ENCODE measurements at places on chromosomes 3 and 15.

DNA sequence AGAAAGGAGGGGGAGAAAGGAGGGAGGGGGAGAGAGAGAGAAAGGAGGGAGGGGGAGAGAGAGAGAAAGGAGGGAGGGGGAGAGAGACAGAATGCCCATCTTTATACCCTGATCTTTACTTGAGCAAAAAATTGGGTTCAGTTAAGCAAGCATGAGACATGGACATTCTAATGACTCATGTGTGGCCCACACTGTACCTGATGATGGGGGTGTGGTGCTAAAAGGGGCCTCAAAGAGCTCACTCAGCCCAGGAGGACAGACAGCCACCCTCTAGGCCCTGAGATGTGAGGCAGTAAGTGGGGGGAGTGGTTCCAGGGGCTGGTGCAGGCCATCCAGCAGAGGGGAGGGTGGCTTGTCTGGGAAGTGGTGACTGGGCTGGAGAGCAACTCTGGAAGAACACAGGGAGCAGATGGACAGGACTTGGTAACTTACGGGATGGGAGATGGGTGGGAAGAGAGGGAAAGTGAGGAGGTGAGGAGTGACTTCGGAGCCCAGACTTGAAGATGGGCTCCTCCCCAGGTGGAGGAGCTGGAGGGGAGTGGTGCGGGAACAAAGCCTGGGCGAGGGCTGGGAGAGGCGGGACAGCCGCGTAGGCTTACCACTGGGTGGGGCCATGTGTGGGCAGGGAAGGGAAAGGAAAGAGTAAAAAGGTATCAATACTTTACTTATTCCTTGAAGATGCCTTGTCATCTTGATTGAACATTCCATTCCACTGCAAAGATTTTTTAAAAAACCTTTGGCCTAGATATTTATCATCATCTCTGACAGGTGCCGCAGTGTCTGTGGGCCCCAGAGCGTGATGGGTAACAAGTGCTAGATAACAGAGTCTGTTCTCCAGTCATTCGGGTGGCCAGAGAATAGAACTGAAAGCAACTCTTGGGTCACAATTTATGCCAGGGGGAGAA is 32.3 kb downstream of the TSPAN3 start:
- no peak for DNase-seq

DNA sequence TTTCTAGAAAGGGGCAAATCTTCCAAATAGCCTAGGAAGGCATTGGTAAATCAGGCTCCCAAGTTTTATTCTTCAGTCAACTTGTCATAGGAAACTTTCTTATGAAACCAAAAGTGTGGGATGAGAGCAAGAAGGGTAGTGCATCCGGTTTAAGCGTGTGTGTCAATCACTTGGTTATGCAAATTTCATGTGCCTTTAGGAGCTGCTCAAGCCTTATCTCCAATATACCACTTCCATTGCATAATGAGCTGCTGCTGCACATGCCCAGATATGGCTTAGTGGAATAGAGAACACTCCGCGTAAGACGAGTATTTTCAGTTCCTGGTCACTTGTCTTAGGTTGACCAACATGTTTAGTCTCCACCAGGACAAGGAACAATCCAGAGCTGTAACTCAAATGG is 242.1 kb downstream of the CBLB start:
- no peak for DNase-seq

DNA sequence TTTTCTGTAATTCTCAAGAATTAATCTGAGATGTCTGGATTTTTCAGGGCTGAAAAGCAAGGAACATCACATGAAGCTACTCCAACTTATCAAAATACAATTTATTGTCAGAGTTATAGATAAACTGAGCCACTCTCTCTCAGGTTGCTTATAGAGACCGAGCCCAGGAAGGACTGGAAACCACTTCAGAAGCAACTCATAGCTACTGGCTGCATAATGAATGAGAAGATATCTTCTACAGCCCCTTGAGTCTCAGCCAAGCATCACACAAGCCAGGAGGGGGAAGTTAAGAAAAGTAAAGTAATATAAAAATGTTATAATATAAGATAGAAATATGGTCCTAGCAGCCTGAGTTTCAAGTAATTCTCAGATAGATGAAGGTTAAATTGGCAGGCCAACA is 186.0 kb downstream of the TNIK start:
- DNase-seq: no peak

- no peak for DNase-seq
These were observed 353.3 kb downstream of the PLCL2 start for GRCh38 chr3:17238023-17238422.

- DNase-seq: no peak
These were observed 40.9 kb upstream of the MYO5C start for GRCh38 chr15:52336529-52336928.

GRCh38 chr15:69713726-69714559 is 261.3 kb downstream of the RPLP1 start:
- no peak for DNase-seq

GRCh38 chr15:40075298-40076044 is 33.2 kb downstream of the BMF start:
- no peak for DNase-seq

- DNase-seq: peak; percentile 65
These were observed 74.7 kb upstream of the C3orf80 start for GRCh38 chr3:160150525-160150924.

DNA sequence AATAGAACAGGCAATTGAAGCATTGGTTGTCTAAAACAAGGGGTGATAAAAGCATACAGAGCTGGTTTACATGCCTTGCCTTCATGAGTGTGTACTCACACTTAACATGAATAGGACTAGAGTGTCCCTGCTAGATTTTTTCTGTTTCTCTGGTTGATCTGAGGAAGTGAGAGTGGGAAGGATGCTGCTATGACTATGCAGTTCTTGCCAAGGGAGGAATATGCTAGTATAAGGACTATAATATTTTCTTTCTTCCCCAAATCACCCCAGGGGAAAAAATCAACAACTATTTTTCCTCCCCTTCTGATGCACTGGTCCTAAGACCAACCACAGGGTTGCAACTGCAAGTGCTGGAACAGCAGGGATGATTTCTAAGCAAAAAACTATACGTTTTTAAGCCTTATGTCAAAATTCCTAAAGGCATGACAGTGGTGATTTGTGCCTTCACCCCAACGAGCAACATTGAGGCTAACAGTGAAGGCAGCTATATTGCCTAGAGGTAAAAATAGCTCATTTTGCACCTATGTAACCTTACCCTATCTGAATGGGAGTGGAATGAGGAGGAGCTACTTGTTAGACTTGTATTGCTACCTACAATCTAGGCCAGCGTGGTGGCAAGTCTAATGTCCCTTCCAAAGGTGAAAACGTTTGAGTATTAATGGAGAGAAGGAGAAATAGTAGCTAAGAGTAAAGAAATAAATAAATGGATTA is 33.5 kb upstream of the USP8 start:
- DNase-seq: no peak

- DNase-seq: peak; percentile 83
These were observed 88.0 kb downstream of the PIK3R4 start for GRCh38 chr3:130658678-130659077.

- DNase-seq: no peak
These were observed 599.4 kb downstream of the UNC13C start for GRCh38 chr15:54577476-54578250.

- DNase-seq: no peak
These were observed 12.1 kb upstream of the WDR5B start for GRCh38 chr3:122427857-122428471.

DNA sequence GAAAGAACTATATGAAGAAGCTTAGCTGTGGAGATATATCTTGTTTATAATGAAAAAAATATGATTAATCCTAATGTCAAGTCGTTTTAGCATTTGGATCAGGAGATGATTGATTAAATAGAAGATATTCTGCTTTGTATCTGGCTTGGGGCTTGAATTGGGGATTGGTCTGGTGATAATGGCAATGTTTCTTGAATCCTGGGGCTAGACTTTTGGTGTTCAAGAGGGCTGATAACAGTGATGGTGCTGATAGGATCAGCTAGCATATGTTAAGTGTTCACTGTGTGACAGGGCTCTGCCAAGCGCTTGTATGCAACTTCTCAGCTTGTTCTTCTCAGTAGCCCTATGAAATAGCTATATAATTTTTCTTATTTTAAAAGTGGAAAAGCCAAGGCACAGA is 20.2 kb downstream of the CNOT10 start:
- DNase-seq: no peak

- DNase-seq: peak; percentile 68
These were observed 89.0 kb upstream of the STRIT1 start for GRCh38 chr3:155382396-155383042.

- no peak for DNase-seq
These were observed 350.3 kb upstream of the ZNF385D start for GRCh38 chr3:22101351-22101750.

GRCh38 chr15:71654042-71654719 is 156.2 kb upstream of the NR2E3 start:
- no peak for DNase-seq

GRCh38 chr15:79620112-79620857 is 188.1 kb downstream of the MINAR1 start:
- no peak for DNase-seq

DNA sequence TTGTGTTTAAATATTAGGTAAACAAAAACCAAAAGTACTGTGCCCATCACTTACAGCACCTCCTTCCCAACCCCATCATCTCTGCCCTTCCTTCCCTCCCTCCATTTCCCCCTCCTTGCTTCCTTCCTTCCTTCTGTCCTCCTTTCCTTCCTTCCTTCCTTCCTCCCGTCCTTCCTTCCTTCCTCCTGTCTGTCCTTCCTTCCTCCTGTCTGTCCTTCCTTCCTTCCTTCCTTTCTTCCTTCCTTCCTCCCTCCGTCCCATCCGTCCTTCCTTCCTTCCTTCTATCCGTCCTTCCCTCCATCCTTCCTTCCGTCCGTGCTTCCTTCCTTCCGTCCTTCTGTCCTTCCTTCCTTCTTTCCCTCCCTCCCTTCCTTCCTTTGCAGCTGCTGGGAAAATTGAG is 67.8 kb upstream of the SIAH2 start:
- no peak for DNase-seq

- DNase-seq: peak; percentile 7
These were observed 476.8 kb downstream of the AGBL1 start for GRCh38 chr15:86556396-86557017.

GRCh38 chr3:140103166-140103565 is 168.2 kb downstream of the CLSTN2 start:
- no peak for DNase-seq

DNA sequence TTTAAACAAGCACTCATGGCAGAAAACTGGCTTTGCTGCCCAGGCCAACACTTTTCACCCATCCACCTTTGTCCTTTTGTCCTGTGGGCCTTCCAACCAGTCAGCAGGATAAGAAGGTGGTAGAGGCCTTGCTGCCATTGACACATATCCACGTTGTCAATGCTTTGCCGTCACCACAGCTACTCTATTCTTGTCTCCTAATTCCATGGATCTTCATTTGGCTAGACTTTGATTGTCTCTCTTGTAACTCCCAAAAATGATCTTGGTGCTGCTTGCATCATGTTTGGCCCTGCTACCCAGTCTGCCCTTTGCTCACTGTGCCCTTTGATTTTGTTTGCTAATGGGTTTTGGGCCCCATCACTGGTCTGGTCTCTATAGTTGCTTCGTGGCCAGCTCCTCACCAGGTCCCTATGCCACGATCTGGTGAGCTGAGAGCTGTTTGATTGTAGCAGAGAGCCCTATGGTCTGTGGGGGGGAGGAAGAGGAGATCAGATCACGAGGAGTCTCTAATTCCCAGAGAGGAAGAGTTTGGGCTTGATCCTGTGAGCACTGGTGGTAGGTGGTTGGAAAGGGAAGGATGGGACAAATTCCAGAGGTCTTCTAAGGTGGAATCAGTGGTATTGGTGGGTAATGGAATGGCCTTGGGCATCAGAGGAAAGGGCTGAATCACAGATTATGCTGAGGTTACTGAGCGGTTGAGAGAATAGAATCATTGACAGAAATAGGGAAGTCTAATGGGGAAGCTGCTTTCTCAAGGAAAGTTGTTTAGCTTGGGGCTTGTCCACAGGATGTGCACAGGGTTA is 40.3 kb downstream of the ABHD2 start:
- no peak for DNase-seq

DNA sequence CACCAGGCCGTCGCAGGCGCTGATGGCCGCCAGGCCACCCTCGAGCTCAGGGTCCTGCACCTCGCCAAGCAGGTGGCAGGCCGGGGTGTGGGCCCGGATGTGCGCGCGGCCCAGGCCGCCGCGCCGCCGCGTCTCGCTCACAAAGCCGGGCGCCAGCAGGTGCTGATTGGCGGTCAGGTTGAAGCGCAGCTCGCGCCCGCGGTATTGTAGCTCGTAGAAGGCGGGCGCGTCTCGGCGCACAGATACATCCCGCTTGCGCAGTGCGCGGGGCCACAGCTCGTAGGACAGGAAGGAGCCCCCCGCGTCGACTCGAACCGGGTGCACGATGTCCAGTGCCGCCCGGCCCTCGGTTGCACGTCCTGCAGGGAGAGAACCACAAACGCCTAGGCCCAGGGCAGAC is 11.1 kb downstream of the ADAMTS7 start:
- DNase-seq: no peak

GRCh38 chr15:59140422-59141226 is 35.7 kb downstream of the CCNB2 start:
- DNase-seq: no peak

- DNase-seq: no peak
These were observed 25.5 kb upstream of the ZNF710 start for GRCh38 chr15:89975482-89976245.

DNA sequence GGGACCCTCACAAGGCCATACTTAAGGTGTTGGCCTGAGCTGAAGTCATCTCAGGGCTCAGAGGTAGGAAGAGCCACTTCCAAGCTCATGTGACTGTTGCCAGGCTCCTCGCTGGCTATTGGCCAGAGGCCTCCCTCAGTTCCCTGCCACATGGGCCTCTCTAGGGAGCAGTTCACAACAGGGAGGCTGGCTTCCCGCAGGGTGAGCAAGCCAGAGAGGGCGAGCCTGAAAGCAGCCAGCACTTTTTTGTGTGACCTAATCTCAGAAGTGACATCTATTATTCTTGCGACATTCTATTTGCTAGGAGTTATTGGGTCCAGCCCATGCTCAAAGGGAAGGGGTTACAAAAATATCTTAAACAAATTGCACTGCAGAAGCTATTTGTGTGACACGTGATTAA is 201.4 kb downstream of the SSR3 start:
- no peak for DNase-seq

- DNase-seq: peak; percentile 42
These were observed 35.2 kb upstream of the SIAH2 start for GRCh38 chr3:150798122-150798618.

DNA sequence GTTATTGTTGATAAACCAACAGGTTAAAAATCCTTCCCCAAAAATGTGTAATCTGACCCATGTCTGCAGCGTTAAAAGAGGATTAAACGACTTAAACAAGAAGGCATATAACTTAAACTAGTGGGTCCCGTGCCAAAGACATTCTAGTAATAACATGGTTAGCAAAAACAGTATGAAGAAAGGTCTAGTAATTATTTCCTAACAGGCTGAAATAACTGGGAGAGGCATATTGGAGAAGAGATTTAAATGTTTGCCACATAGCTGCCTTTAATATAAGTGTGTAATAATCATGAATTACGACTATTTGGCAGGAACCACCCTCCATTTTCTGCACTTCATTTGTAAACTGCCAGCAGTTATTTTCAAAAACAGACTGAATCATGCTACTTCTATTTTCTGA is 67.7 kb upstream of the CSPG5 start:
- no peak for DNase-seq

GRCh38 chr3:189787632-189788031 is 156.4 kb downstream of the TP63 start:
- peak; percentile 33 for DNase-seq

Data from astrocyte of the spinal cord (primary cell).